ENCODE measurements at places on chromosomes 16 and 17. TPM values are rescaled to one million over a fixed set of nuclear protein-coding genes. Genes with fewer than 3 reads are reported as not detected.

GRCh38 chr17:56983366-56983765, 5.4 kb downstream of the SCPEP1 start:
- H3K36me3 ChIP-seq, result peaks cover 55% of the 10 kb centered on the region
- DNase-seq, result no peak
- H3K27ac ChIP-seq, result no peak overlapping the region
- H3K4me3 ChIP-seq, result no peak overlapping the region

ADGRG3 gene
- 0.36 TPM for total RNA-seq

DNA sequence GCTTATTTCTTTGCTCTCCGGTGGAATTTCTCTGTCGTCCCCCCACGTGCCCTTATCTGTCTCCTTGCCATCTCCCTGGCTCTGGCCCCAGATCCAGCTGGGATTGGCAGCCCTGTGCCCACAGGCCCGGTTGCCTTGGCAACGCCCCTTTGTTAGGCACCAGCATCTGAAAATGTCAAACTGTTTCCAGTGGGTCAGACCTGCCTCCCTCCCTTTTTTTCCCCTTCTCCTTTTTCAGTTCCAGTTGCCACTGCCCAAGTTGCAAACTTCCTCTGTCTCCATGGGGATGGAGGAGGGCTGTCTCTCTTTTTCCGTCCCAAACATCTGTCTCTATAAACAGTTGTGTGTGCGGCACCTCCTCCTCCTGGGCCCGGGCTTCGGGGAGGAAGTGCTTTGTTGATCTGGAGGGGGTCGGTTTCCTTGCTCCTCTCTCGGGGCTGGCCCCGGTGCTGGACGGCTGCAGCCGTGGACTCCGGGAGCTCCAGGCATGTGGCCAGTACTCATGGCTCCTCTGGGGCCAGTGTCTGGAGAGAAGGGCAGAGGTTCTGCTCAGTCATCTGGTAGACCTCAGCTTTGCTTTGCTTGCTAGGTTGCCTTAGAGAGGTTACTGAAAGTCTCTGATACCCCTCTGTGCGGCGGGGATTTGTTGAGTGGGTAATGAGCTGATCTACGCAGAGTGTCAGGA, 35.3 kb downstream of the SOCS3 start:
- H3K36me3 ChIP-seq, result no peaks in the 10 kb centered on the region
- H3K27ac ChIP-seq, result peak overlapping the region; percentile 92
- no peaks in the 10 kb centered on the region for H3K27me3 ChIP-seq
- peaks cover 42% of the 10 kb centered on the region for H3K4me1 ChIP-seq
- DNase-seq, result peak; percentile 91

RAD51C gene
- 37.6 TPM for total RNA-seq

DNA sequence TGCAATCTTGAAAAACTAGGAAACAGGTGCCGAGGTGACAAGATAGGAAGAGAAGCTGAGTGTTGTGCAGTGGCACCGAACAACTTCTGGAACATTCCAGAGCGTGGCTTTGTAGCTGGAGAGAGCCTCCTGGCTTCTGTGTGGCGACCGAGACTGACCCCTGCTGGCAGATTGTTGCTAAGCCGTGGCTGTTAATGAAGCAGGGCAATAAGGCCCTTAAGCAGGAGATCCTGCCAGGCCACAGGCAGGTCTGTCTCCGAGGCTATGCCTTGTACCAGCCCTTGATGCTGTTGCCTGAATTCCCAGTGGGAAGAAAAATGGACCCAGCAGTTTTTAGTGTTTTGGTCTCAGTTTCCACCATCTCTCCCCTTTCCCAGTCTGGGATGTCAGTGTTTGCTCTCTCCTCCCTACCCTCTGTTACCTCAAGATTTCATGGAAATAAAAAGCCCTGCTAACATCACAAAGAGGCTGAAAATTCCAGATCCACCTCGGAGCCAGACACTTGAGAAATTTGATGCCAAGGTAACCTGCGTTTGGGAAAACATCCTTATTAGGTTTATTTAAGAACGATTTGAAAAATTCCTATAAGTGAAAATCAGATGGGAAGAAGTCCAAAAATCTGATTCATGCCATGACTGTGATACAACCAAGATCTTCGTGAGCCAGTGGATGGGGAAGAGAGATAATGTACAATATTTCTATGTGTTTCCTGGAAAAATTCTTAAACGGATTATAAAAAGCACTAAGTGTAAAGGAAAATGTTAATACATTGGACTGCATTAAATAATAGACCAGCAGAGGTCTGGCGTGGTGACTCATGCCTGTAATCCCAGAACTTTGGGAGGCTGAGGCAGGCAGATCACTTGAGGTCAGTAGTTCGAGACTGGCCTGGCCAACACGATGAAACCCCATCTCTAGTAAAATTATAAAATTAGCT, 265.1 kb downstream of the PRKCA start:
- H3K27me3 ChIP-seq, result no peaks in the 10 kb centered on the region
- no peaks in the 10 kb centered on the region for H3K4me1 ChIP-seq
- peak; percentile 72 for DNase-seq
- no peaks in the 10 kb centered on the region for H3K36me3 ChIP-seq
- no peak overlapping the region for H3K4me3 ChIP-seq

GRCh38 chr17:4272213-4272971, 8.6 kb upstream of the ANKFY1 start:
- H3K4me1 ChIP-seq, result peaks cover 59% of the 10 kb centered on the region
- no peaks in the 10 kb centered on the region for H3K27me3 ChIP-seq
- DNase-seq, result no peak
- H3K36me3 ChIP-seq, result peaks cover 19% of the 10 kb centered on the region
- no peak overlapping the region for H3K4me3 ChIP-seq
